ENCODE measurements at places on chromosomes 4 and X. TPM values are rescaled to one million over a fixed set of nuclear protein-coding genes. Genes with fewer than 3 reads are reported as not detected.

- DNase-seq, result no peak
Measured at GRCh38 chr4:39846120-39846519, 131.6 kb downstream of the PDS5A start.

DNA sequence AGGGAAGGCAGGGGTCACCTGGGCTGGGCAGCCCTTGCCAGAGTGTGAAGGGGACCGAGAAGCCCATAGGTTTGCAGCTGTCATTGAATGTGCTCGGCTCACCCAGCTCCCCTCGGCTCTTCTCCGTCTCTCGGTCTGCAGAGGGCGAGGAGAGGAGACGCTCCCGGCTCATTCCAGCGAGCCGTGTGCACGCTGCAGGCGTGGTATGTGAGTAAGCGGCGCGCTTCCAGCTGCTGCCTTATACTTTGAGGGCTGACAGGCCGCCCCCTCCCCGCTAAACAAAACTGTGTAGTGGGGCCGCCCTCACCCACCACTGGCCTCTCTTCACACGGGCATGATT is 23.0 kb upstream of the BCORL1 start:
- no peak for DNase-seq

- DNase-seq, result no peak
Measured at GRCh38 chr4:176400816-176401461, 81.2 kb downstream of the SPCS3 start.

DNA sequence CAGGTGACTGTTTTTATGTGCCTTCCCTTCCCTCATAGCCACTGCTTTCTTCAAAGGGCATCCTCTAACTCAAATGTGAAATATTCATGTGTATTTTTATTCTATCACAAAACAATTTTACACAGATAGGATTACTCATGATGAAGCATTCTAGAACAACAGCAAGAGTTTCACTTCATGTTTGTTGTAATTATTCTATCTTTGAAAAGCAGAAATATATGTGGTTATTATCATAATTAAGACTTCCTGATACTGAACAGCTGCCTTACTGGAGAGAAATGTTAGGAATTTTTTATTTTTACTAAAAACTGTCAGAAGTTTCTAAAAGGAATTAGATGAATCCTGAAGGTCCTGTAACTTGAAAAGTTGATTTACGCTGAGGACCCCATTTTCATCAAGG is 229.1 kb downstream of the PALLD start:
- no peak for DNase-seq

DNA sequence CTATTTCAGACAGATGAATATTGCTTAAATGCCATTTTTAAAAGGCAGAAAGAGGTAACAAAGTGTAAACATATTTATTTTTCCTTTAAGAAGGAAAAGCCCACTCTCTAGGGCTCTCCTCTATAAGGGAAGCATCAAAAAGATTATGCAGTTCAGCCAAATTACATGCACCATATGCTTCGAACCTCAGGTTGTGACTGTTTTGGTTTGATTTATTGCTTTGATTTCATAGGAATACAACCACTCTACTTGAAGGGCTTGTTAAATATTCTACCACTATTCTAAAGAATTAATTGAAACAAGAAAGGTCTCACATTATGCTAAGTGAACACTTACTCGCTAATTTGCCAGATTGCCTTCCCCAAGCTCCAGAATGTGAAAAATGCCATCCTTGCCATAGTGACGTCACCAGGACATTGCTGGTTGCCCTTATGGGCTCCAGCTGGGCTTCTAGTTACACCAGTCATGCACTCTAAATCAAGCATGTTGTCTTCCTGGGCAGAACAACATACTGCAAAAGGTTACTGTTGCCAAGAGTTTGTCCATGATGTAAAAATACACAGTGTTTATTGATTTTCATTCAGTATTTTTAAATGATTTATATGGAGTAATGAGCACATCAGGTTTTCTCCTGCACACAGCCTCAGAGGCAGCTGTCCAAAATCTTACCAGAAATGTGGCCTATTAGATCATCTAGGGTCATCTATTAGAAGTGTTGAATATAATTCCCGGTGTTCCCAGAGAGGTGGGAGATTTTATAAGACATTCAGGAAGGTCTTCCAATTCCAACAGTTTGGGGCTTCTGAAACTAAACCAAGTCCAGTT is 164.4 kb upstream of the RAPGEF2 start:
- DNase-seq, result no peak

DNA sequence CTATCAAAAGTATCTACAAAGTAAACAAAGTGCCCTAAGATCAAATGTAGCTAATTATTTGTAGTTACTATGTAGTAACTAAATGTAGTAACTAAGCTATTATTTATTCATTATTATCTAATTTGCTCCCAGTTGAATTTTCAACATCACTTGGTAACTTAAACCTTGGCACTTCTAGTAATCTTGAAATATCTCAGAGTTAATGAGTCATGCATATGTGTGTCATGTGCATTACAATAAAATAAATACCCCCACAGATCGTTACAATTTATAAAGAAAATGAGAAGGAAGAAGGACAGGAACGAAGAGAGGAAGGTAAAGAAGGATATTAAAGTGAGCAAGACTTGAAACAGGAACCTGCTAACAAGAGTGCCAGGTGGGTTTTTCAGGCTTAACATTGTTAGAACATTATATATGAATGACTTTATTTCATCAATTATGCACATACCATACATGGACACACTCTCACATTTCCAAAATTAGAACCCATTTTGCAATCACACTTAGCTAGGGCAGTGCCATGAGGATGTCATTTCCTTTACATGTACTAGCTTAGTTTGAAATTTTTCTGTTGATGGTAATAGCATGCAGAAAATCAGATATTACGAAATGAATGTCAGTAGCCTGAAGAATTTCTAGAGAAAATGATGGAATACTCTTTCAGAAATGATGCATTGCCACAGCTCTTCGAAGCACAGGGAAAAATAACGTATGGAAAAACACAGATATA is 1670.4 kb upstream of the AGA start:
- DNase-seq, result no peak

DNA sequence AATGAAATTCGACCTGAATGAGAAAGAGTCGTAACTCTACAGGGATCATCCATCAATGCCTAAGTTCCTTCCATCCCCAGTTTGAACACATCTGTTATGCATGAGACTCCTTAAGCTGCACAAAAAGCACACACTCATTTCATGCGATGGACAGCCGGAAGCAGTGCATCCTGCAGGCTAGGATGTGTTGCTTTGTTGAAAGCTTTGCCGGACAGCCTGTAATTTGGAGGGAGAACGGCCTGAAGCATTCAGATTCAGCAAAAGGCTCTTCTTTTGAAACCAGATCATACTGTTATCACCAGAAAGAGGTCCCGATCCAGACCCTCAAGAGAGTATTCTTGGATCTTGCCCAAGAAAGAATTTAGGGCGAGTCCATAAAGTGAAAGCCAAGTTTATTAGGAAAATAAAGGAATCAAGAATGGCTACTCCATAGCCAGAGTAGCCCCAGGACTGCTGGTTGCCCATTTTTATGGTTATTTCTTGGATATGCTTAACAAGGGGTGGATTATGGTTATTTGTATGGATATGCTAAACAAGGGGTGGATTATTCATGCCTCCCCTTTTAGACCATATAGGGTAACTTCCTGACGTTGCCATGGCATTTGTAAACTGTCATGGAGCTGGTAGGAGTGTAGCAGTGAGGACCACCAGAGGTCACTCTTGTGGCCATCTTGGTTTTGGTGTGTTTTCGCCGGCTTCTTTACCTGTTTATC is 48.1 kb upstream of the DHRSX start:
- DNase-seq, result no peak

GRCh38 chrX:135346975-135347374 is 37.7 kb downstream of the ETDC start:
- DNase-seq, result no peak

DNA sequence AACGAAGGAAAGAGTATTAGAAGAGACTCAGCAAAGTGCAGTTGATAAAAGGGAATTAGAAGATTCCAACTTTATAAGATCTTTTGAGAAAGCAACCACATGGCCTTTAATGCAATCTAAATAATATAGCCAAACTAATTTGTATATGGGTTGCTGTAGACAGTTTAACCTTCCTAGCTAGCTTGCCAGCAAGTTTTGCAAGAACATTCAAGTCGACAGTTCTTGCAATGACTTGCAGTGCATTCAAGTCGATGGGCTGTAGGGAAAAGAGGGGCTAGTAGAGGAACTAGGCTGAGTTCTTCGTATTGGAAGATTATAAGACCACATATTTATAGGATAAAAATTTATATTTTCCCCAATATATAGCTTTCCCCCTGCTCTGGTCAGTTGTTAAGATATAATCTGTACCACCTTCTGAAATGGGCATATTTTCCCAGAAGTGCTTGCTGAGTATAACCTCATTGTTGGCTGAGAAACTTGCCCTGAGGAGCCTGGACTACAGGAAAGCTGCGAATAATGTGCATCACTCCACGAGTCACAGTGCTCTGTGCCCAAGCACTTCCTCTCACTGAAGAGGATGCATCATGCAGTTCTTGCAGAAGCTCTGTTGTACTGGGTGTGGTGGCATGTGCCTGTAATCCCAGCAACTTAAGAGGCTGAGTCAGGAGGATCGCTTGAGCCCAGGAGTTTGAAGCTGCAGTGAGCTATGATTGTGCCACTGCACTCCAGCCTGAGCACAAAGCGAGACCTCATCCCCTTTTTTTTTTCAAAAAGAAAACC is 56.7 kb downstream of the DOCK11 start:
- DNase-seq, result no peak

Gene FAM47A
- total RNA-seq, result not detected

Gene MAN2B2
- total RNA-seq, result 27.0 TPM

Gene LANCL3
- 0.13 TPM for total RNA-seq

Gene VEGFC
- total RNA-seq, result 5.0 TPM

Gene FHIP1A
- total RNA-seq, result 10.0 TPM

Gene TNMD
- not detected for total RNA-seq

Gene TCEAL6
- not detected for total RNA-seq

Gene SHISA3
- total RNA-seq, result 0.96 TPM

Measured in kidney epithelial cell (primary cell).